Activated T-cell treated with anti-CD3 and anti-CD28 coated beads, Interleukin-2, amount 50 U/mL, for 4 hours (primary cell): ENCODE measurements at places on chromosomes 4 and X.

GRCh38 chrX:46754036-46754435 lies 4.9 kb downstream of the SLC9A7 start:
- no peak for DNase-seq

GRCh38 chrX:135112096-135112729 lies 8.1 kb downstream of the ETDB start:
- no peak for DNase-seq

DNA sequence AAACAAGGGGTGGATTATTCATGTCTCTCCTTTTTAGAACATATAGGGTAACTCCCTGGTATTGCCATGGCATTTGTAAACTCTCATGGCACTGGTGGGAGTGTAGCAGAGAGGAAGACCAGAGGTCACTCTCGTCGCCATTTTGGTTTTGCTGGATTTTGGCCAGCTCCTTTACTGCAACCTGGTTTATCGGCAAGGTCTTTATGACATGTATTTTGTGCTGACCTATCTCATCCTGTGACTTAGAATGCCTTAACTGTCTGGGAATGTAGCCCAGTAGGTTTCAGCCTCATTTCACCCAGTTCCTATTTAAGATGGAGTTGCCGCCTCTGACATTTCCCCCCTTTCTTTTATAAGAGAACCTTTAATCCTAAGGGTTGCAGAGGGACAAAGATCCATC lies 45.8 kb downstream of the MGST2 start:
- DNase-seq: no peak

DNA sequence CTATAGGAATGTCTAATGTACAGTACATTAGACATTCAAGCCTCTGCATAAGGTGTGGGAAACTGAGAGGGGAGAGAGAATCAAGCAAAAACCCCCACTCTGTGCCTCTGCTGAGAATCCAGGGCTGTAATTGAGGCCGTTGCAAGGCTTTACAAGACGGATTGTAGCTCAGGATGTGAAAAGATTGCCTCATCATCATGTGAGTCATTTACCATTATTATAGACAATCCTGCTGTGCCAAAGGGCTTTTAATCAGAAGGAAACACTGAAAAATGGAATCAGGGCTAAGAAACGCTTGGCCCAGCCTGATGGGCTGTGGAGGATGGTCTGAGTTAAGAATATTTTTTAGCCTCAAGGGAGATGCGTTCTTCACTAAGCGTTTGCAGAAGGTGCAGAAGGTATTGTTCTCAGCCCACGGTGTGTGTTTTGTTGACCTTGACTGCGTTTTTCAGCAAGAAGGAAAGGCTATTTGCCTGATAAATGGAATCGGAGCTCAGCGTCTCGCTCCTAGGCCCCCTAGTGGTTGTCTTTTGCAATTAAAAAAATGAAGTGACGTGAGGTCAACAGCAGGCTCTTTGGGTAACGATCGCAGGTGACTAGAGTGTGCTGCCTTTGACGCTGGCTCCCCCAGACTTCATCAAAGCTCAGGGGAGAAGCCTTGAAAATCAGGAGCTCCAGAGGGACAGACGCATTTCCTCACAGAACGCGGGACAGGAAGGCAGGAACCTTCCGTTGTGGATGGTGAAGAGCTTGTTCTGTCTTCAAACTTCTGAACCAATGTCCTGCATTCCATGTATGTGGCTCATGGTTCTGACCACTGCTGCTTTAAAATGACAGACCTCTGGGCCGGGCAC lies 18.1 kb upstream of the CHRNA9 start:
- DNase-seq: peak; percentile 53

GRCh38 chr4:107083-107443 lies 17.2 kb upstream of the ZNF718 start:
- no peak for DNase-seq

GRCh38 chrX:65633826-65634225 lies 33.6 kb upstream of the MSN start:
- DNase-seq: no peak

DNA sequence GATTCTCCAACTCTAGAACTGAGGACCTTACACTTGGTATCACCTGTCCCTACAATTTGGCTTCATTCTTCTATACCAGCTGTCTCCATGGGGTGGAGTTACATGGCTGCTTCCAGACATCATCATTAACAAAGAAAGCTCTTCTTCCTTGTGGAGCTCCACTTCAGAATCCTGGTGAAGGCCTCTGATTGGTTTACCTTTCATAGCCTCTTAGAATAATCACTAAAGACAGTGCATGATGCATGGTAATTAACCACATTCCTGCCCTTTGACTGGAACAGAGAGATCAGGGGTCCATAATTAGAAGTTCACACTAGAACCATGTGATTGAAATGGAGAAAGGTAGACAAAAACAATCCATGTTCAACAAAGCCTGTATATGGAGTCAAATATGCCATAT lies 112.6 kb upstream of the ZNF827 start:
- DNase-seq: no peak

DNA sequence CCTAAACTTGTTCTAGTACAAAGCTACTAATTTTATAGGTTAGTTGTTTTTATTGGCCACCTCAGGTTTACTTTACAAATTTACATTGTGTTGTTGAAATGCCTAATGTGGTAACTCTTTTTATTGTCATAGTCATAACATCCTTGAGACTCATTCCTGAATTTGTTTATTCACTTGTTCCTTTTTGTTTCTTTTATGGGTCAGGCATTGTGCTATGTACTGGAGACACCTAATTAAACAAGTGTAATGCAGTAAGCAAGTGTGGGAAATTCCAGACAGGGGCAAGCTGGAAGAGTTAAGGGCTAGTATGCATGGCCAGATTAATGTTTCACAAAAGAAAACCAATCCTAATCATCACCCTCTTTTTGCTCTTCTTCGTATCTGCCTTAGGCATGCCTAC lies 30.5 kb upstream of the TTC29 start:
- DNase-seq: no peak
